ENCODE measurements at places on chromosomes 7 and 10.

DNA sequence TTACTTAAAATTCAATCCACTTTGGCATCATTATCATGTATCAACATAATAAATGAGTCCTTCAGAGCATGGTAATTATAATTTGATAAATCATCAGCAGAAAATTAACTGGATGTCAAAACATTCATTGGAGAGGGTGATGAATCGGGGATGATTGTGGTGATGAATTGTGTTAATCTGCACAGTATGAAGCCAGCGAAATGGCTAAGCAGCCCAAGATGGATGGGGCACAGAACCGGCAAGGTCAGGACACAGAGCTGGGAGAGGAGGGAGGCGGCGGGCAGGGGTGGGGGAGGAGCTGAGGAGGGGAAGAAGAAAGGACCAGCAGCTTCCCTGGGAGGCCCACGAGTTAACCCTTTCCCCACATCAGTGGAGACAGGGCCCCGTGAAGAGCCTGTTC, 536.1 kb downstream of the LRMDA start:
- no peak for DNase-seq

GRCh38 chr10:102120991-102121738, 997 bp upstream of the LDB1 start:
- peak; percentile 91 for DNase-seq

- DNase-seq = no peak
Observed at GRCh38 chr10:60009276-60009675, 102.9 kb upstream of the CCDC6 start.

DNA sequence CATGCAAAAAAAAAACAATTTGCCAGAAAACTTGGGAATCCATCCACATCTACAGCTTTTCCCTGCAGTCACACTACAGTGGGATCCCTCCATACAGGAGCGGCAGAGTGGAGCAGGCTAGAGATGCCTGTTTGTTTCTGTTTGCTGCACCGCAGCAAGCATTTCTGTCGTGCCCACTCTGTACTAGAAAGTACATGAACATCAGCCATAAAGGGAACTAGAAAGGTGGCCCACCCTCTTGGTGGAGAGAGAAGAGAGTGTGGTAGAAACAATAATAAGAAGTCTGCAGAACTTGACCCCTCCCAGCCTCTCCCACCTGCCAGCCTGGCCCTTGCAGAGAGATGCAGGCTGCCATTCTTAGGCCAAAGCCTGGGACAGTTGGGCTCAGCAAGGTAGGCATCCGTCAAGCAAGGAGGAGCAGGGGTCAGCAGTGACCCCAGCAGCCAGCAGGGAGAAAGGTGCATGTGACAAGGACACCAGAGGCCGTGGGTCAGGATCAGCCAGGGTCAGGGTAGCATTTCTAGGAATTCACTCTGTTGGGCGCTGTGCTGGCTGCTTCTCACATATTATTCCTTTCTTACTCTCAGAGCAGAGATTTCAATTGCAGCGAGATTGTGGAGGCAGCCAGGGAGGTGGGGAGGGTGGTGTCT, 171.8 kb downstream of the EGFR start:
- no peak for DNase-seq

DNA sequence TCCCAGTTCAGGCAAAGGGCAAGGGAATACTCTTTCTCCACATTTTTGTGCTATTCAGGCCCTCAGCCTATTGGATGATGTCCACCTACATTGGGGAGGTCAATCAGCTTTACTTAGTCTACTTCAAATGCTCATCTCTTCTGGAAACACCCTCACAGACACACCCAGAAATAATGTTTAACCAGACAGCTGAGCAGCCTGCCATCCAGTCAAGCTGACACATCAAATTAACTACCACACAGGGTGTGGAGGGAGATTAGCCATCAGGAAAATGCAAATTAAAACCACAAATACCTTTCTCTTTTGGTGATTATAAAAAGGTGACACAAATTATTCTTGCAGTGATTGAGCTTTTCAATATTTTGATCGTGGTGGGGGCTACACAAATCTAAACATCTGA, 74.7 kb upstream of the FZD8 start:
- no peak for DNase-seq

- DNase-seq = no peak
Observed at GRCh38 chr10:25561758-25562157, 372.3 kb upstream of the MYO3A start.

- no peak for DNase-seq
Observed at GRCh38 chr10:28715757-28716156, 38.4 kb downstream of the BAMBI start.

DNA sequence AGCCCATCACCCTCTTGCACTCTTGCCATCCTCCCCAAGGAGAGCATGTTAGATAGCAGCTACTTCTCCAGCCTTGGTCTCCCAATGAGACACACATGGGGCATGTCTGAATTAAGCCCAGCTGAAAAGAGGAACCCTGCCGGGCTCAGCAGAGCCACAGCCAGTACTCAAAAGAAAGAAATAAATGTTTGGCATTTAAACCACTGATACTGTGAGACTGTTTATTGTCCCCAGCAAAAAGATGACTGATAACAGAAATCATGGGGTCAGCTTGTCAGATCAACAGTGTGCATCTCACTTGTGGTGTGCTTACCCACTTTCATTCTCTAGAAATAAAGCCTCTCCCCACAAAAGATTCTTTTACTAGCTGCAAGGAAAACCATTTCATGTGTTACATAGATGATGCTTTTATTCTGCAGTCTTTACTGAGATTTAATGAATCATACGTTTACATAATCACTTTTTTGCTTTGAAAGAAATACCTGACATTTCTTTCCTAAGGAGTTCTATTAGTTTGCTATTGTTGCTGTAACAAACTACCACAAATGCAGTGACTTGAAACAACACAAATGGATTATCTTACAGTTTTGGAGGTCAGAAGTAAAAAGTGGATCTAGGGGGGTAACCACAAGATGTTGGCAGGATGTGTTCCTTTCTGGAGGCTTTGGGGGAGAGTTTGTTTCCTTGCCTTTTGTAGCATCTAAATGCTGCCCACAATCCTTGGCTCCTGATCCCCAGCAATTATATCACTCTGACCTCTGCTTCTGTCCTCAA, 20.9 kb downstream of the ANKRD7 start:
- DNase-seq = no peak
